Frontal cortex (tissue), 4 donors: ENCODE measurements at places on chromosomes 12 and 14. TPM values are rescaled to one million over a fixed set of nuclear protein-coding genes. Genes with fewer than 3 reads are reported as not detected.

GRCh38 chr14:58876608-58877007, 238.8 kb downstream of the DACT1 start:
- DNase-seq: no peak

- no peak for DNase-seq
Measured at GRCh38 chr12:15520083-15520482, 197.8 kb downstream of the PTPRO start.

DNA sequence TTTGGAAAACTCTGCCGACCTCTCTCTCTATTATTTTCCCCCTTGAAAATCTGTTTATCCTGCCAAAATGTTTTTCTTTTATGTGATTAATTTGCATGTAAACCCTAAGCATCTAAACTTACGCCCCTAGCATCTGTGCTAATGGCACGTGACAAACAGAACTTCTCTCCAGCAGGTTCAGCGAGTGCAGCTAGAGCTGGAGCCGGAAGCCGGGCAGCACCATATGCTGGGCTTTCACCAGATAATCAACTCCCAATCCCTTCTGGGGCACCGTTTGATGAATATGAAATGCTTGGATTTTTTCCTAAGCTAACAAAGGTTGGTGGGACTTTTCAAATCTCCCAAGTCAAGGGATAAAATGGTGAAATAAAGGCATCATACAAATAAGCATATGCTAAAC, 667.5 kb upstream of the TMEM132C start:
- DNase-seq: no peak

GRCh38 chr12:13161172-13161571, 35.4 kb upstream of the EMP1 start:
- DNase-seq: no peak

DNA sequence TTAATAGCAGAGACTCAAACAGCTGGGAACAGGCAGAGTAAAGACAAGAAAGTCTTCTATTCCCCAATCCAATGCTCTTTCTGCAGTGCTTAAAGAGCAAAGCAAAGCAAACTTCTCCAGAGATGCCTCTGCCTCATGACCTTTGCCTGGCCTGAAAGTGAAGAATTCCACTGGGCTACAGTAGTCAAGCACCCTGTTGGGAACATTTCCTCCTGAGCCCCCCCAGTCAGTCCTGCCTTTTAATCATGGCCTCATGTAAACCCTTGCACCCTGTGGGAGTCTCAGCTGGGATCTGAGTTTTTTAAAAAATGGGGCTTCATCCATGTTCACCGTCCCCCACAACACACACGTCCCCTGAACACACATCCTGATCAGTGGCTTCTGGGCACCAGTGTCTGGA, 62.7 kb upstream of the TSPAN11 start:
- no peak for DNase-seq

DNA sequence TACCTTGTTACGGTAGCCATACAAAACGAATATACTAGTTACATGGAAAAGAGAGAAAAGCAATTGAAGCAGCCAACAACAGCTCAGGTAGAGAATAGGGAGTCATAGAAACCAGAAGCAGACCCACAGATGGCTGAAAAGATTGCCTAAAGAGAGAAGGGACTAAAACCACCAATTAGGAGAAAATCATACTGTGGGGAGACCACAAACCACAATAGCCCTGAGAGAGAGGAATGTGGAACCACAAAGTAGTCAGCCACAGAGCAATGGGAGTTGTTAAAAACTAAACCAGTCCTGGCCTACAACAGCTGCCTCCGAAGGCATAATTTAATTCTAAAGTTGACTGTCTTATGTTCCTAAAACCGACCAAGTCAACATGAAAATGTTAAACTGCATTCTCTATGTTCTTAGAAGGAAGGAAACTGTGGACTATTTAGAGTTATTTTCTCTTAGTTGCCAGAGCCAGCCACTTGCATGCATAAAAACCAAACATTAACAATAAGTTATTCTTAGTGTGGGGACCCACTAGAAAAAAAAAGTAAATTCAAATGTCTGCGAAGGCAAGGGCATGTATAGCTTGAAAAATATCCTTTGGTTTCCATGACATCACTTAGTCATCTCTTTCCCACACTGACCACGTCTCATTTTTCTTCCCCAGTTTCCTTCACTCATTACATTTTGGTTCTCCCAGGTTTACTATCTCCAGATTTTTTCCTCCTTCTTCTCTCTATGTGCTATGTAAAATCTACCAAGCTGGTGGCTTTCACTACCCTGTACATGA, 398.1 kb downstream of the NOVA1 start:
- no peak for DNase-seq

- DNase-seq: no peak
Measured at GRCh38 chr12:128056136-128056801, 210.7 kb upstream of the TMEM132C start.

DNA sequence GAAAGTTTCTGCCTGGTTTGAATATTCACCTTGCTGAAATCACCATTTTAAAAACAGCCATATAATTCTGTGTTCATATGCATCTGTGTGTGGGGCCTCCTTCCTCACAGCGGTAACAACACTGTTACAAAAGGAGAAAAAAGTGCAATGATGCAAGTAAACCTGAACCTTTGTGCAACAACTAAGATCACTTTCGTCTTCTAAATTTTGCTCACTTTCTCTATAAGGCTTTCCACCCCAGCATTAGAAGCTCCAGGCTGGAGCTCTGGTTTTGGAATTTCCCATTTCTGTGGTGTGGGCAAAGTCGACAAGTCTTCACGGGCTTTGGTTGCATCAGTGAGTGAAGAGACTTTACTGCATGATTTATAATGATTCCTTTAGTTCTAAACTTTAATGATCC, 18.4 kb downstream of the FGD6 start:
- no peak for DNase-seq

DNA sequence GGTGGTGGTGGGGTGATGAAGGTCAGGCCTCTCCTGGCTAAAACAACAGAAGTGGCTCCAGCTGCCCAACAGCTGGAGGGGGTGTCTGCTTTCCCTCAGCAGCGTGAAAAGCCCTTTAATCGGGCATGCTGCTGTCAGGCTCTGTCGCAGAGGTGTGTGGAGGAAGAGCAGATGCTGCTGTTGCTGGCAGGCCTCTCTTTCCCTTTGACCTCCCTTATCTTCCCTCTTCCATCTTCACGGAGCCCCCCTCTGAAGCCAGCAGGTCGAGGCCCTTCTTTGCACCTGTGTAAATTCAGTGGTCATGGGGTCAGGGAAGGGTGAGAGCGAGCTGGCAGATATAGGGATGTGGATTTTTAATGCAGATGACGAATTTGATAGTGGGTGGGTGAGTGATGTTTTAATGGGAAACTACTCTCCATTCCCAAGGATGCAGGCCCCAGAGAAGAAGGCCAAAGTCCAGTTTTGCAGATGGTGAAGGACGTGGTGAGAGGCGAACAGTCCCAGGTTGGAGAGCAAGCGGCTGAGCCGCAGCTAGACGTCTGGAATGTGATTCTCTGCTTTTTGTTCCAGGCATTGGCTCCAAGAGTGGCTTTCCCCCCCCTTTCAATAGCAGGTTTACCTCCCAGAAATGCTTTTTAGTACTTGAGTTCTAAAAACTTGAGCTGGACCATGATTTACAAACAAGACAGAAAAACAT, 64.0 kb downstream of the SMOC1 start:
- no peak for DNase-seq

DNA sequence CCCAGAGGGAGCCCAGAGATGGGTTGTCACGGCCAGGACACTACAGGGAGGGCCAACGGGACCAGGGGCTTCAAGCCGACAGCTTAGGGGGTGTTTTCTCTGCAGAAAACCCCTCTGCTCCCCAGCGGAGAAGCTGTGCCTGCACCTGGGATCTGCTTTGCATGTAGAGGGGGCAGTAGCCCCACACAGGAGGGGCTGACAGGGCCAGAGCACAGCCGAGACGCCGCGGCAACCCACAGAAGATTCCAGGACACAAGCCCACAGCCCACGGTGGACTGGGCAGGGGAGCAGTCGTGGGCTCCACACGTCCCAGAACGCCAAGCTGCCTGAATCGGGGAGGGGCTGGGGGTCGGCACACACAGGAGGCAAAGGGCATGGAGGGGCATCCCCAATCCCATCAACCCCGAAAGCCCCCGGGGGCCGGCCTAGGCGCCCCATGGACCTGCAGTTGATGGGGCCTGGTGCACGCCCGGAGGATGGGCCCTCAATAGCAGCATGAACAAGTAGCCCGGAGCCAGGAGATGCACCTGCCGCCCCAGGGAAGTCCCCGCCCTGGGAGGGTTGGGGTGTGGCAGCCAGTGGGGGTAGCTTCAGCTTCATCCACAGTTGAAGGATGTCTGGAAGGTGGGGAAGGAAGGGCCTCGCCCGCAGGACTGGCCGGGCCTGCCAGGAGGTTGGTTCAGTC, 30.5 kb upstream of the TMEM179 start:
- no peak for DNase-seq

DNA sequence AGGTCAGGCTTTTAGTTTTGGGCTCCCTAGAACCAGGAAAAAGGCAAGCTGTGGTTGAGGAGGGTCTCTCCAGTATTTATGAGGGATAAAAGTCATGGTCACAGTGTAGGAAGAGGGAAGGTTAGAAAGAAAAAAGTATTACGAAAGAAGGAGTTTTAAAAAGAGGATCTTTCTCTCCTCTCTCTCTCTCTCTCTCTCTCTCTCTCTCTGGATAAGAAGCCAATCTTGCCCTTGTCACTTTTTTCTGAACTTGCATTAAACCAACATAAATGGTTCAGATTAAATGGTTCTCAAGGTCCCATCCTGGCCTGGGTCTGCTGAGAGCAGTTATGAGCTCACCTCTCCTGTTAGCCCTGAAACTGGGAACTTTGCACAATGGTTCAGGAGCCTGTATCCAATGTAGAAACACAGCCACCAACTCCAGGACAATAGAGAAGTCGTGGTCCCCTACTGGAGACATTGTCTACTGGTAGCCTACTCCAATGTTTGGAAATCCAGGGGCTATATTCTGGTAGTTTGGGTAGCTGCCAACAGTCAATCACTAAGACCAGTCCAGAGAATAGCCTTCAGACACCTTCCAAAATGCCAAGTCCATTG, 131.9 kb downstream of the DAD1 start:
- DNase-seq: no peak

GRCh38 chr12:110100315-110100970, 23.7 kb upstream of the IFT81 start:
- DNase-seq: no peak

DNA sequence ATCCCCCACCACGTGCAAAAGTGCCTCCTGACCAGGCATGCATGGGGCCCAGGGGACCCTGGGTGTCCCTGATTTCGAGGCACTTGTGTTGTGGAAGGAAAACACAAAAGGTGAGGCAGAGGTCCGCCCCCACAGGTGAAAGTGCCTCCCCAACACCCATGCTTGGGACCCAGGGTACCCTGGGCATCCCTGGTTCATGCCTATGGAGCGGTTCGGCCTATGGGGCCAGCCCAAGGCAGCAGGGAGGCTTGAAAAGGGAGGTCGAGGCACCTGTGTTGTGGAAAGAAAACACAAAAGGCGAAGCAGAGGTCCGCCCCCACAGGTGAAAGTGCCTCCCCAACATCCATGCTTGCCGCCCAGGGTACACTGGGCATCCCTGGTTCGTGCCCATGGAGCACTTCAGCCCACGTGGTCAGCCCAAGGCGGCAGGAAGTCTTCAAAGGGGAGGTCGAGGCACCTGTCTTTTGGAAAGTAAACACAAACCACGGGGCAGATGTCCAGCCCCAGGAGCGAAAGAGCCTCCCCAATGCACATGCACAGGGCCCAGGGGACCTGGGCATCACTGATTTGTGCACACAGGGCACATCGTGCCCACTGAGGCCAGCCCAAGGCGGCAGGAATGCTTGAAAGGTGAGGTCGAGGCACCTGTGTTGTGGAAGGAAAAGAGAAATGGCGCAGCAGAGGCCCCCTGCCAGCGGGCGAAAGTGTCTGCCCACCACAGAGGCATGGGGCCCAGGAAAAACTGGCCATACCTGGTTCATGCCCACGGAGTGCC, 375.5 kb downstream of the ALG10 start:
- peak; percentile 0 for DNase-seq

GRCh38 chr12:49201595-49202295, 12.9 kb upstream of the TUBA1A start:
- DNase-seq: no peak

DNA sequence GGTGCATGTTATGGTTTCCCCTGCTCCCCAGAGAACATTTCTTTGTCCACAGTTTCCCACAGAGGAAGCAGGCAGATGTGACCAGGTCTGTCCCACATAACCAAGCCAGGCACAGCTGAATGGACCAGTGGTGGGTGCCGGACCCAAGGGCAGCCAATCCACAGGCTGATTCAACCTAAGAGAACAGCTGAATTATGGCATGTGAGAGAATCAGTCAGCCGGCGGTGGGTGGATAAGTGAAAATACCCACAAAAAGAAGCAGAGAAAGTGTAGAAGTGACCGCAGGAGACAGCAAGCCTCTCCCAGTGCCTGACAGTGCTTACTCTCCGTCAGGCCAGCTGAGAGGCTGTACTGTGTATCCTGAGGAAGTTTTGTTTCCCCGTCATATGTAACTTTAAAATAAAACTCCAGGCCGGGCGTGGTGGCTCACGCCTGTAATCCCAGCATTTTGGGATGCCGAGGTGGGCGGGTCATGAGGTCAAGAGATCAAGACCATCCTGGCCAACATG, 14.9 kb downstream of the GPRC5D start:
- DNase-seq: no peak

DNA sequence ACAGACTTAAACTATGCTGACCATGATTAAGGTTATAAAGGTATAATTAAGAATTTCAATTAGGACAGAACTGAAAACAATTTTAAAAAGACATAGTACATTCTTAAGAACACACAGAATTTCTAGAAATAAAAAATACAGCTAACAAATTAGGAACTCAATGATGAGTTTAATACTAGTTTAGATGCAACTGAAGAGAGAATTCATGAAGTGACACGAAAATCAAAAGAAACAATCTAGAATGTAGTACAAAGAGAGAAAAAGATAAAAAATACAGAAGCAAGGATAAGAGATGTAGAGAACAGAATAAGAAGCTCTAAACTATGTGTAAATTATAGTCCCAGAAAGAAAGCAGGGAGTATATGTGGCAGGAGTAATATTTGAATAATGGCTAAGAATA, 187.8 kb upstream of the KRR1 start:
- no peak for DNase-seq

- DNase-seq: no peak
Measured at GRCh38 chr14:101313268-101313667, 248.0 kb upstream of the DIO3 start.

The ZDHHC22 gene
- total RNA-seq: 5.7 TPM

The NINJ2 gene
- 2.9 TPM for total RNA-seq

The TMEM179 gene
- total RNA-seq: 42.0 TPM

The DTD2 gene
- 67.3 TPM for total RNA-seq

The ACSM4 gene
- total RNA-seq: not detected

The ASIC1 gene
- 15.5 TPM for total RNA-seq

The PLEKHH1 gene
- total RNA-seq: 7.3 TPM
